ENCODE measurements at places on chromosomes 12 and 14.

GRCh38 chr14:33350366-33350990 is 411.8 kb downstream of the NPAS3 start:
- DNase-seq = no peak

GRCh38 chr14:104993306-104993705 is 7.7 kb downstream of the CLBA1 start:
- DNase-seq = no peak

DNA sequence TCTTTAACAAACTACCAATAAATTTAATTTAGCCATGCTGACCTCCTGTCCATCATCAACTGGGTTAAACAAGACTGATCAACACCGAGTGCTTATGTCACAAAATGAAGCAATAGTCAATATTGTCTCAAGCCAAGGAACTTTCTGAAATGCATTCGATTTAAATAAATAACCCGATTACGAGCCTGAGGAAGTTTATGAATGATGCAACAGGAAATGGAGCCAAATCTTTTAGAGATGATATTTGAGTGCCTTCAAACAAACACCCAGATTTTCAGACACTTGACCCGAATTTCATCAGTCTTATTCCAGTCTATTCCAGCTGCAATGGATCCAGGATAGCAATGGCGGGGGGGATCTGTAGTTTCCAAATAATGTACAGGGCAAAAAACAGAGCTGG is 27.9 kb downstream of the FAR2 start:
- no peak for DNase-seq

DNA sequence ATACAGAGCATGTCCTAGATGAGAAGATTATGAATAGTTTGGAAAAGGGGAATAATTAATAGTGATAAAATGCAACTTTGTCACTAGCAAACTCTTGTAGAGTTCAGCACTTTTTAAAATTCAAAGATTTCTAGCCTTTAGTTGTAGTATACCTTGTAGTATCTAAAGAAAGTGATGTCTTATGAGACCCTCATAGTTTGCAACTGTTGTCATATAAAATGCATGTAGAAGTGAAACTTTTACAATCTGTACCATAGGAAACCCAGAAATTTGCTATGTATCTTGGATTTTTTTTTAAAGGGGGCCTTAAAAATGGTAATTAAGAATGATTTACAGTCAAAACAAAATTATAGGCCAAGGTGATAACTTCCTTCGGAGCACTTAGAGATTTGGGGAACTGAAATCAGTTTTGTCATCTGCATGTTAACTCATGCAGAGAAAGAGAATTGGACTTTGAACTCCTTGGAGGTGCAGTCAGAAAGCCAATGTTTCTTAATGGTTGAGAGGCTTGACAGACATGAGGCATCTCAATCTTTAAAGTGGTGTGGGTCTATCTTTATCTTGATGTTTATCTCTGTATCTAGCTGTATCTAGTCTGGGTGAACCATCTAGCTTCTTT is 1.3 kb downstream of the LRRK2 start:
- no peak for DNase-seq

DNA sequence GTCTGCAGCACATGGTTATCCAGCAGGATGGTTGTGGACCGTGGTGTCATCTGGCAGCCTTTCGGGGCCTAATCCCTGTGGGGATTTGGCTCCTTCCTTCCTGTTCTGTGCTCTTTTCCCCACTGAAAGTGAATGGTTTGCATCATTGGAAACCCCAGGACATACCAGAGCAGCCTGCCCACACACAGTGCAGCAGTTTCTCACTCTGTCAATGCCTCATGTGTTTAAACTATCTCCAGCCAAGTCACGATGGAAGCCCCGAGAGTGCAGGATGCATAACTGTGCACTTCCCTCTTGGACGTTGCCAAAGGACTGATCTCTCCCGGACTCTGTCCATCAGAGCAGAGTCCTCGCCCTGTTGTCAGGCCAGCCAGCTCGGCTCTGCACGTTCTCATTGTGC is 29.0 kb upstream of the AMN start:
- no peak for DNase-seq

DNA sequence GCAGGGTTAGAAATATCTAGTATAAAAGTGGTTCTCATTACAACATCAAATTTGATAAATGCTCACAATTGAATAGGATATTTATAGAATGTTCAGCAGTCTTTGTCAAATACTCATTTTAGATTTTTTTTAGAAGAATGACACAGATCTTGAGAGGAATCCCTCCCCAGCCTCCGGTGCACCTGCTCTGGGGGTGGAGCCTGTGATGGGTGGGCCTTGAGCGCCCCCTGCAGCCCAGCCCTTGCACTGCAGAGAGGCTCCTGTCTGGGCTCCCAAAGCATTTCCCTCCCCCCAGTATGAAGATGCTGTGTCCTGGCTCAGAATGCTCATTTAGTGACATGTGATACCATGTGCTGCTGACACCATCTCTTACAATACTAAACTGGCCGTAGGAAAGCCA is 792.3 kb downstream of the TMEM121 start:
- DNase-seq = no peak

DNA sequence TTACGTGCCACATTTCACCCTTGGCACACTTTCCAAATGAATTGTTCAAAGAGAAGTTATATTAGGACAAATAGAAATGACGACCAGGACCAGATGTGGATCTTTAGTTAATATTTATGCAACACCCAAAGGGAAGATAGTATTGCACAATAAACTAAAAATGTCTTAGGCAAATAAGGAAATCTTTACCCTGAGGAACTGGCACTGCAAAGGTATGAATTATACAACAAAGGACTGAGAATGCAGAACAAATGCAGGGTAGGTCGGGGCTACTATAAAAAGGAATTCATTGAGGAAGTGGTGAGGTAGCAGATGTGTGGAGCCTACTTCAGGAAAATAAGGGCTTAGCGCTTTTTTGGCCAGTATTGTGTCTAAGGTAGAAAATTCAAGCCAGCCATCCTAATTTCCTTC is 3.9 kb upstream of the TMTC2 start:
- DNase-seq = no peak

DNA sequence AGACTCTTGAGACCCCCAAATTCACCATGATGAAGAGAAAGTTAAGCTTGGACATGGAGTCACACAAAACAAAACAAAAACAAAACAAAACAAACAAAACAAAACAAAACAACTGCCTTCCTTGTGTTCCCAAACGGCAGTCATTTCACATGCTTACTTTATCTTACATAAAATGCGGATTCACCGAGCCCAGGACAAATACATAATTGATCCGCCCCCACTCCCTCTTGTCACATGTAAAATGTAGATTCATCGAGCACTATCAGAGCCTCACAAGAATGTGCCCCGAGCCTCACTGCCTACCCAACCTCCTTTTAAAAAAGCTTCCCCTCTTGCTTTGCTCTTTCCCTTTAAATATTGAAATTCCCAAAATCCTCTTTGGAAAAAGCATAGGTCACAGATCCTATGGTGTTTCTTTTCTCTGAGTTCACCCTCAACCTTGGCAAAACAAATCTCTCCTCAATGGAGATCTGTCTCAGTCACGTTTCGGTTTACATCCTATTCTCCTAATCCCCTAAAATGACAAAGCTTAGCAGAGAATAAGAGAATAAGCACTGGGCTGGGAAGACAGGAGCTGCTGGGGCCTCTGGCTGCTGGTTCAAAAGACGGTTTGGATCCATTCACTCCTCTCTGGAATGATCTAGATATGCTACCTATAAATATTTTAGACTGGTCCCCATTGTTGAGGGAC is 83.7 kb downstream of the NINJ2 start:
- DNase-seq = no peak

DNA sequence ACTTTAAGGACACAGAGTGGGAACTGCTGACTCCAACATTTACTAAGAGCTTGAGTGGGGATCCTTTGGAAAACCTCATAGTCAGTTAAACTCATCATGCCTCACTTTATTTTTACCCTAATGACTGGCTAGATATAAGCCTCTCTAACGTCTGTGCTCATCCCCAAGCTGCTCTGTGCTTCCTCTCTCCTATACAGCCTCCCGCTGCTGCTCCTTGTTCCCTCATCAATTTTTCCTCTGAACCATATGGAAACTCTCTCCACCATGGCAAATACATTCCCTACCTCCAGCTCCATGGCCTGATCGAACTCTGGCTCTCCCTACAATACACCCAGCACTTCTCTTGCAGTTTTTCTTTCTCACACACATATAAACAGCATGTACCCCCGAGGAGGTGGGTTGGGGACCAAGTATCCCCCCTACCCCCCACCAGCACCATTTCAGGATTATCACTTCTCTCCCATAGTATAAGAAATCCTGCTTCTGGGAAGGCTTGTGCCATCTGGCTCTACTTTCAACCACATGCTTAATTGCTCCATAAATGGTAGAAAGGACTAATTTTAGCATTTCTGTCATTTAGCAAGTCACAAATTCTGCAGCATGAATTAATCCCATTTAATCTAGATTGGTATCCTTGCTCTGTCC is 39.2 kb upstream of the DYRK2 start:
- DNase-seq = no peak

DNA sequence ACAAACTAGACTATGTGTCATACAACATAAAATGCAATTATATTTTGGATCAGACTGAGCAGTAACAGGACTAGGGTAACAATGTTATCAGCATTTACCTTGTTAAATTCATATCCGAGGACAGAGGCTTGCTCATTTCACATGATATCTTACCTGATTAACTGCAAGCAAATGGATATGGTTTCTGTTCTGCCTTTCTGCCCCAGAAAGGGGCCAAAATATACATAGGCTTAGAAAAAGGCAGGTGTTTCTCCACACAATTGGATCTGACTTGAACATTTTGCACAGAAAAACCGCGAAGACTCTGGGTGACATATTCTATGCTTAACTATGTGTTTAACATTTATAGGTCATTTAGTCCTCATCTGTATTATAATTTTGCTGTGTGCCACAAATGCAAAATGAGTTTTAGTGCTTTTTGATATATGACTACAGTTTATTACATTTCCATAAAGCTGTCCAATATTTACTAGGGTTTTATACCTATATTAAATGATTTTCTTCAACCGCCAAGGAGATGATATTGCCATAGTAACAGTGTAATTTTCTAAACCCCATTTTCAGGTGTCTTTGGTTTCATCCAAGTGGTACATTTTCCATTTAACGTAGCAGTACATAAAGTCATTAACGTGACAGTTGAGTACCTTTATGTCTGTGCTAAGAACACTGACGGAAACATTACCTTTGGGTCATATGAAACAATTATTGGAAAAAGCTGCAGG is 249.3 kb upstream of the KRR1 start:
- DNase-seq = no peak

DNA sequence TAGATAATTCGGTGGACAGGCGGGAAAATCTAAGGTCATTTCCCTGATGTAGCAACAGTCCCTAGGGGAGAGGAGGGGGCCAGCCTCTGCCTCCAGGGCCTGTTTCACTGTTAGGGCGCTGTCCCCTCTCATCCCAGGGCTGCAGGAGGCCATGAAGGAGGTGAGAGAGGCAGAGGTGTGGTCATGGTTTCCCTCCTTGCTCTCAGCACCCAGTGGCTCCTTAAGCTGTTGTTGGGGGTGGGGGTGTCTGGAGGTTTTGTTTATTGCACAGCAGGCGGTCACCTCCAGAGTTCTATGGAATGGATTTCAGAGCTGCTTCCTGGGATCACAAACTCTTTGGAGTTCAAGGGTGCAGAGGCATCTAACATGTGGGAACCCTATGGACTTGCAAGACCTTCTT is 212.5 kb upstream of the RTL1 start:
- peak; percentile 9 for DNase-seq

GRCh38 chr12:23523339-23523738 is 426.1 kb downstream of the SOX5 start:
- no peak for DNase-seq

- DNase-seq = no peak
Measured at GRCh38 chr12:116354950-116355783, 77.7 kb upstream of the MED13L start.

GRCh38 chr14:105505101-105505500 is 14.1 kb downstream of the TEDC1 start:
- no peak for DNase-seq

- no peak for DNase-seq
Measured at GRCh38 chr12:91551927-91552326, 369.3 kb upstream of the DCN start.

- no peak for DNase-seq
Measured at GRCh38 chr14:92538412-92538985, 24.9 kb downstream of the RIN3 start.

- no peak for DNase-seq
Measured at GRCh38 chr12:15534322-15534721, 212.0 kb downstream of the PTPRO start.

- no peak for DNase-seq
Measured at GRCh38 chr14:73472185-73473114, 14.1 kb upstream of the NUMB start.

GRCh38 chr12:112419297-112420133 is 768 bp downstream of the PTPN11 start:
- DNase-seq = peak; percentile 59

DNA sequence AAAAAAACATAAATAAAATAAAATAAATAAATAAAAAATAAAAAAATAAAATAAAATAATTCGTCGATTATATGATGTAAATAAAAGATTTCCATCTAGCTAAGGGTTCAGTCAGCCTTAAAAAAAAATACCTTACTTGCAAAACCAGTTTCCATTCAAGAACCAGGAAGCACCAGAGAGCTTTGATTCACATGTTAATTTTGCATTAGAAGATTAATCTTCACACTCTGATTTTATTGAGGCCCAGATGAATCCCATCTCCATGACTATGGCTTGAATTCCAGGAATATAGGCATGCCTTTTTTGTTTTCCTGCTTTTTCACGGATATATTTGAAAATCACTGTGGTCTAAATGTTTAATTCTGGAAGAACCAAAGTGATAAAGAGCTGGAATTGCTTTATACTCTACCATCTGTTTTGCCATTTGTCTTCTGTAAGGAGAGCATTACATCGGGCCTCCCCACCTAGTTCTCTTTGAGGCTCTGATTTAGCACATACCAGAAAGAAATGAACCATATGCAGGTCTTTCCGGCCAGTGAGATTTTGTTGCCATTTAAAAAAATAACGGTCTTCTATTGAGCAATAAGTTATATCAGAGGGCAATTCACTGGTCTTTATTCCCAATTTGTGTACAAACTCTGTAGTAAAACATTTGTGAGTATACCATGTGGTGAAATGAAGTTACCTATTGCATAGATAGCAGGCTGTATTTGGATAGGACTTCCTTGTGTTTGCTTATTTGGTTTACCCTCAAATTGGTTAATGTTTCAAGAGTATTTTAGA is 175.5 kb downstream of the AEBP2 start:
- DNase-seq = no peak

GRCh38 chr12:25797949-25798348 is 160.5 kb upstream of the RASSF8 start:
- DNase-seq = no peak

- DNase-seq = no peak
Measured at GRCh38 chr14:82720946-82721345, 1187.3 kb upstream of the SEL1L start.

DNA sequence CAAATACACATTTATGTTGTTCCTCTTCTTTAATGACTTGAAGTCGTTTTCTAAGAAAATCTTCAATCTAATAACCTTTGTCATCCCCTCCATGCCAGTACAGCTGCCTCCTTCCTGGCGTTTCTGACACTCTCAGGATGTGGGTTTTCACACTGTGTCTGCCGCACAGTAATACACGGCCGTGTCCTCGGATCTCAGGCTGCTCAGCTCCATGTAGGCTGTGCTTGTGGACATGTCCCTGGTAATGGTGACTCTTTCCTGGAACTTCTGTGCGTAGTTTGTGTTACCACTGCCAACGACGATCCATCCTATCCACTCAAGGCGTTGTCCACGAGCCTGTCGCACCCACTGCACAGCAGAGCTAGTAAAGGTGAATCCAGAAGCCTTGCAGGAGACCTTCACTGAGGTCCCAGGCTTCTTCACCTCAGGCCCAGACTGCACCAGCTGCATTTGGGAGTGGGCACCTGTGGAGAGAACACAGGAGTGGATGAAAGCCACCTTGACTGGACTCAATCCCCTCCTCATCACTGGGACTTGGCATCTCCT is 1095.9 kb downstream of the TMEM121 start:
- no peak for DNase-seq

GRCh38 chr12:64407342-64408223 is 3.4 kb downstream of the XPOT start:
- DNase-seq = no peak
